ENCODE measurements at places on chromosomes 2 and 18. TPM values are rescaled to one million over a fixed set of nuclear protein-coding genes. Genes with fewer than 3 reads are reported as not detected.

The LAMA1 gene
- 11.4 TPM for total RNA-seq

The ANO7 gene
- 0.36 TPM for total RNA-seq

The VIT gene
- total RNA-seq: under 0.01 TPM

The FABP1 gene
- total RNA-seq: not detected

The ASXL2 gene
- 8.1 TPM for total RNA-seq

The ANKRD62 gene
- total RNA-seq: not detected

The RAB6C gene
- total RNA-seq: not detected

The CYBRD1 gene
- total RNA-seq: 103 TPM

The ICA1L gene
- total RNA-seq: 1.8 TPM

The CENPA gene
- total RNA-seq: 7.7 TPM

The ASB18 gene
- not detected for total RNA-seq
